OCI-LY7 (cell line): ENCODE measurements at places on chromosomes 7 and 10. TPM values are rescaled to one million over a fixed set of nuclear protein-coding genes. Genes with fewer than 3 reads are reported as not detected.

The SPDYE6 gene
- not detected in 2 replicates for total RNA-seq

The TRIM73 gene
- 22.3 and 26.2 TPM in 2 replicates for total RNA-seq

The INHBA gene
- not detected in 2 replicates for total RNA-seq

The TAS2R3 gene
- 1.5 and 2.4 TPM in 2 replicates for total RNA-seq

The CYP2E1 gene
- 1.7 and 2.4 TPM in 2 replicates for total RNA-seq

The LLCFC1 gene
- total RNA-seq, result not detected in 2 replicates

The CDHR3 gene
- total RNA-seq, result 0.30 and 0.42 TPM in 2 replicates

The MASTL gene
- 40.1 and 48.7 TPM in 2 replicates for total RNA-seq

The SLC16A9 gene
- total RNA-seq, result not detected in 2 replicates

The ITIH5 gene
- not detected in 2 replicates for total RNA-seq

DNA sequence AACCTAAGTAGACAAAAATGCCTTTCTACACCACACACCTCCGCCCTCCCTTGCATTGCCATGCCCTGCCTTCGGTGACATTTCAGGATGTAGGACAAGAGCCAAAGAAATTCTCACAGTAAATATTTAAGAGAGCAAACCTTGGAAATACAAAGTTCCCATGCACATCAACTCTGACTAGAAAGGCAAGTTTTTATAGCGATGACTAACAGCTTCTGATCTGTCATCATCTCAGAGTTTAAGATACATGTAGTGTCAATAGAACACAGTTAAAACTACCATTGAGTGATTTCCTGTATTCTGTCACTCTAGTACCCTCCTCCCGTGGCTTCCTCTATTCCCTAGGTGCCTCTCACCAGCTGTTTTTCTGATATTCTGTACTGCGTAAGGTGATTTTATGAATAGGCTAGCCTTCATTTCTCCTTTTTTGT lies 20.7 kb downstream of the SLC16A9 start:
- DNase-seq, result no peak

- no peak for DNase-seq
These were observed 53.8 kb downstream of the INPP5A start for GRCh38 chr10:132591166-132591971.

- DNase-seq, result no peak
These were observed 1276.3 kb upstream of the AUTS2 start for GRCh38 chr7:68321776-68322496.

DNA sequence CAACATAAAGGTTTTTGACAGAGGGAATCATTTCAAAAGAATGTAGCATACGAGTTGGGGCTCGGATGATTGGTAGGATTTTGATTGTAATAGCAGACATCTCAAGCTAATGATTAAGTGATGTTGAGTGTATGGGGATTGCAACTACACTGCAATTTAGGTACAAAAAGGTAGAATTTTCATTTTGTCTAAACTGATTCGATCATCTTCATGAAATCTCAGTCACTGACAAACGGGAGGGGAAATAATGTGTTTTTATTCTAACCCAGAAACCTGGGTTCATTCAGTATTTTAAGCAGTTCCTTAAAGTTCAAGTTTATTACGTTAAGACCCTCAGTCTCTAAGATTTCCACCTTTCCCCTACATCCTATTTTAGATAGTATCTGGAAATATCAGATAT lies 3.9 kb upstream of the PHYHIPL start:
- no peak for DNase-seq

- DNase-seq, result no peak
These were observed 47.1 kb downstream of the PAPSS2 start for GRCh38 chr10:87706731-87707130.

DNA sequence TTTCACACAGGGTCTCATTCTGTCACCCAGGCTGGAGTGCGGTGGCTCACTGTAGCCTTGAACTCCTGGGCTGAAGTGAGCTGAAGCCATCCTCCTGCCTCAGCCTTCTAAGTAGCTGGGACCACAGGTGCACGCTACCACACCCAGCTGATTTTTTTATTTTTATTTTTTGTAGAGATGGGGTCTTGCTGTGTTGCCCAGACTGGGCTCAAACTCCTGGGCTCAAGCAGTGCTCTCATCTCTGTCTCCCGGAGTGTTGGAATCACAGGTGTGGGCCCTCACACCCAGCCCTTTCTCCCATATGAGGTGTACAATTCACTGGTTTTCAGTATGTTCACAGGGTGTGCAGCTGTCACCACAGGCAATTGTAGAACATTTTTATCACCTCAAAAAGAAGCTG lies 5.2 kb downstream of the INPP5A start:
- no peak for DNase-seq

GRCh38 chr10:24382979-24383663 lies 174.2 kb downstream of the KIAA1217 start:
- DNase-seq, result no peak

GRCh38 chr10:50832171-50832751 lies 53.2 kb downstream of the A1CF start:
- no peak for DNase-seq

DNA sequence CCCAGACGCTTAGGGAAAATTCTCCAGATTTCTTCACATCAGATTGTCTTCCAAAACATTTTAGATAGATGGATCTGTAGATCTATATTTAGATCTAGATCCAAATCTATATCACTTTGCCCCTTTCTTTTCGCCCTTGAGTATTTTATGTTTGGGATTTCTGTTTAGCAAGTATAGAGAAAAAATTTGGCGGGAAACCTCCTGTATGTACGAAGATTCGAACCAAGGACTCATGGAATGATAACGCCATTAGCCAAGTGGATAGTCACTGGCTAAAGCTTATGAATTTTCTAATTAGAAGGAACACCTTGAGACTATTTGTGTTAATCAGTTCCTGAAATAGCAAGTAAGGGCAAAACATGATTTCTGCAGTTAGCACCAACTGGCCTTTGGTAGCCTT lies 1.2 kb downstream of the THNSL1 start:
- DNase-seq, result peak; percentile 16

GRCh38 chr10:33365871-33366411 lies 31.5 kb upstream of the NRP1 start:
- no peak for DNase-seq

DNA sequence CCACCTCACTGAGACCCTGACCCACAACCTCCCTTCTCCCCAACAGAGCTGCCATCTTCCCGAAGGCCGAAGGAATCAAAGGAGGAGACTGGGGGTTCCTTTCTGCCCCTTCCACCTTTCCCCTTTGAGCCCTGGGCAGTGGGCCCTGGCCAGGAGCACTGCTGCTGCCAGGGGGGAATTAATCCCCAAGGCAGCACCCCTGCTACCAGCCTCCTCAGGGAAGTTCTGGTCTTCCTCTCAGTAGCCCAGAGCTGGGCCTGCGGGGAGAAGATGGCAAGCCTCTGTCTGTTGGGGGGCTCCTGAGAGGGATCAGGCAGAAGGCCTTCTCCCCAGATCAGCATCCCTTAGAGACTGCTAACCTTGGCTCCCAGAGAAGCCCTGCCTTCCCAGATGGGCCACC lies 25.5 kb downstream of the DPCD start:
- no peak for DNase-seq

- DNase-seq, result no peak
These were observed 119.6 kb downstream of the CHN2 start for GRCh38 chr7:29314148-29314547.

GRCh38 chr7:106978425-106979420 lies 65.8 kb upstream of the PRKAR2B start:
- no peak for DNase-seq

- no peak for DNase-seq
These were observed 7.8 kb upstream of the SRPK2 start for GRCh38 chr7:105396566-105396965.

GRCh38 chr10:73771722-73772280 lies 10.0 kb upstream of the CHCHD1 start:
- peak; percentile 64 for DNase-seq

DNA sequence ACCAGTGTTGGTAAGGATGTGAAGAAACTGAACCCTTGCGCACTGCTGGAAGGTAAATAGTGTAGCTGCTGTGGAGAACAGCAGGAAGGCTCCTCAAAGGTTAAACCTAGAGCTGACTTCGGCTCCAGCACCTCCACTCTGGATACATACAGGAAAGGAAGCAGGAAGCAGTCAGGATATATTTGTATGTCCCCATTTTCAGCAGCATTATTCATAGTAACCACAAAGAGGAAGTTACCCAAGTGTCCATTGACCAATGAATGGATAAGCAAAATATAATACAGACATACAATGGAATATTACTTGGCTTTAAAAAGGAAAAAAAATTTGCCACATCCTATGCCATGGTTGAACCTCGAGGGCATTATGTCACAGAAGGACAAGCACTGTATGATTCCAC lies 15.0 kb downstream of the RET start:
- DNase-seq, result no peak

GRCh38 chr7:51045319-51046102 lies 262.8 kb upstream of the GRB10 start:
- no peak for DNase-seq

GRCh38 chr7:77247206-77247850 lies 47.7 kb upstream of the FGL2 start:
- peak; percentile 81 for DNase-seq
